ENCODE measurements at places on chromosomes 12 and 14.

- H3K27ac ChIP-seq: peak overlapping the region; percentile 67
- peak overlapping the region; percentile 22 for H3K4me3 ChIP-seq
- no peaks in the 10 kb centered on the region for H3K27me3 ChIP-seq
- peaks cover 42% of the 10 kb centered on the region for H3K4me1 ChIP-seq
These were observed 87.8 kb upstream of the NCOR2 start for GRCh38 chr12:124655048-124655697.

- H3K4me1 ChIP-seq: peaks cover 63% of the 10 kb centered on the region
- no peak overlapping the region for H3K4me3 ChIP-seq
- H3K27me3 ChIP-seq: no peaks in the 10 kb centered on the region
These were observed 3.6 kb downstream of the YBX3 start for GRCh38 chr12:10719482-10719881.

DNA sequence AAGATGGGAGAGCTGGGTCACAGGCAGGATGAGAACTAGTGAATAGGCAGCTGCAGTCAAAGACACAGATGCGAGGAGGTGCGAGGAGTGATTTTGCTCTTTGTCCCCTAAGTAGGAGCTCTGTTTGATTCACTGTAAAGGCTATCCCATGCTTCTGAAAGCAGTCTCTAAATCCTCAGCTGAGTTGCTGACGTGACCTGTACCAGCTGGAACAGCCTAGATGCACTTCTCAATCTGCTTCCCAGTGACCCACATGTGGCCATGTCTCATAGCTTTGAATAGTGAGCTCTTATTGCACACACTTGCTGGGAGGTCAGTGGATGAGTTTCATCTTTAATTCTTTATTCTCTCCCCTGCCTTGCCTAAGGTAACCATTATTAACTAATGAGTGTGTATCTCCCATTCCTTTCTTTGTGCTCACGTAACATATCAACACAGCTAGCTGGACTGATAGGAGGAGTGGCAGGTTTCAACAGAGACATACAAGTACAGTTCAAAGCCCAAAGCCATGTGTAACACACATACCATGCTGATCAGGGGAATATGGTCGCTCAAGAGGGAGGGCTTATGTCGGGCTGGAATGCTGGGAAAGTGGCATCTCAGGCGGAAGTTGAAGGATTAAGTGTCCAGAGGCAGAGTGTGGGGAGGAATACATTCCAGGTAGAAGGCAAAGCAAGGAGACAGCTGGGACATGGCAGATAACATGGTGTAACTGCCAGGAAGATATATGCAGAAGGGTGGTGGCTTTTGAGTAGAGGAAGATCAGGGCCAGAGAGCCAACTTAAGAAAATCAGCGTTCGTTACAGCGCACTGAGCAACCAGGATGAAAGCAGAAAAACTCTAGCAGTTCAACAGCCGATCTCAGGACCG lies 15.4 kb upstream of the YY1 start:
- no peaks in the 10 kb centered on the region for H3K36me3 ChIP-seq
- peaks cover 31% of the 10 kb centered on the region for H3K4me1 ChIP-seq
- H3K4me3 ChIP-seq: no peak overlapping the region
- no peak overlapping the region for H3K27ac ChIP-seq
- DNase-seq: no peak

DNA sequence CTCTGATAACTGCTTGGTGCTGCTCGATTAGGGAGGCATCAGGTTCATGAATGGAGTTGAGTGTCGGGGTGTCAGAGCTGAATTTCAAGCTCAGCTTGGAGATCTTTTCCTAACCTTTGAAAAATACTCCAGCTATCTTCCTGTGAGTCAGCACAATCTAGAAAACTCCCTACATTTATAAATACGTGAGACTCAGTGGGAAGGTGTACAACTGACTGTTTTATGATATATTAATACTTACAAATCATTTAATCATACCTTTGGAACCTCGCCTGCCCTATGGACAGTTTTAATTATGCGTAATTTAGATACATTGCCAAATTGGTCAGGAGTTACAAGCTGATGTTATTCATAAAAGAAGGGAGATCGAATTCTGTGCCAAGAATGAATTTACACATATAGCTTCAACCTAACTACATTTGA lies 961 bp downstream of the CMAS start:
- no peaks in the 10 kb centered on the region for H3K27me3 ChIP-seq
- no peaks in the 10 kb centered on the region for H3K36me3 ChIP-seq
- peak overlapping the region; percentile 90 for H3K27ac ChIP-seq
- H3K4me3 ChIP-seq: peak overlapping the region; percentile 94
- peaks cover 22% of the 10 kb centered on the region for H3K4me1 ChIP-seq
- no peak for DNase-seq

- no peak overlapping the region for H3K27ac ChIP-seq
- no peaks in the 10 kb centered on the region for H3K36me3 ChIP-seq
- H3K4me1 ChIP-seq: no peaks in the 10 kb centered on the region
- no peak for DNase-seq
These were observed 270.6 kb downstream of the TTC8 start for GRCh38 chr14:89095036-89095435.

DNA sequence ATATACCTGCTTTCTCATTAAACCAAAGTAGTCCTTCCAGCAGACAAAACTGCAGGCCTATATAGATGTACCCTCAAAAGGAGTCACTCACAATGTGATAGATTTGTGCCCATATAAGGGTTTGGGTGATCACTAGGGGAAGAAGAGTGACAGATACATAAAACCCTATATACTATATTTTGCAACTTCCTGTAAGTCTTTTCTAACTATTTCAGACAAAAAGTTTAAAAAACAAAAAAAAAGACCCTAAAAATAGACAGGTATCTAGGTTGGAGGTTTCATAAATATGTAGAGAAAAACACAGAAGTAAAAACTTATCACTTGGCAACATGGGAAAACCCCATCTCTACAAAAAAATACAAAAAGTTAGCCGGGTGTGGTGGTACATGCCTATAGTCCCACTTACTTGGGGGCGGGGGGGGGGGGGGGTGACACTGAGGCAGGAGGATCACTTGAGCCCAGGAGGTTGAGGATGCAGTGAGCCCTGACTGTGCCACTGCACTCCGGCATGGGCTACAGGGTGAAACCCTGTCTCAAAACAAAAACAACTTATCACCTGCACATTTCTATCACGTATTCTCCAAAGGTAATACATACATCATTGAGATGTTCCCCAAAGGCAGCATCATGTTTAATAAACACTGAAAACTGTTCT lies 2.9 kb downstream of the VCPKMT start:
- H3K27me3 ChIP-seq: no peaks in the 10 kb centered on the region
- H3K27ac ChIP-seq: no peak overlapping the region
- peaks cover 16% of the 10 kb centered on the region for H3K4me1 ChIP-seq
- peaks cover 67% of the 10 kb centered on the region for H3K36me3 ChIP-seq
